ENCODE measurements at places on chromosomes 13 and 19.

DNA sequence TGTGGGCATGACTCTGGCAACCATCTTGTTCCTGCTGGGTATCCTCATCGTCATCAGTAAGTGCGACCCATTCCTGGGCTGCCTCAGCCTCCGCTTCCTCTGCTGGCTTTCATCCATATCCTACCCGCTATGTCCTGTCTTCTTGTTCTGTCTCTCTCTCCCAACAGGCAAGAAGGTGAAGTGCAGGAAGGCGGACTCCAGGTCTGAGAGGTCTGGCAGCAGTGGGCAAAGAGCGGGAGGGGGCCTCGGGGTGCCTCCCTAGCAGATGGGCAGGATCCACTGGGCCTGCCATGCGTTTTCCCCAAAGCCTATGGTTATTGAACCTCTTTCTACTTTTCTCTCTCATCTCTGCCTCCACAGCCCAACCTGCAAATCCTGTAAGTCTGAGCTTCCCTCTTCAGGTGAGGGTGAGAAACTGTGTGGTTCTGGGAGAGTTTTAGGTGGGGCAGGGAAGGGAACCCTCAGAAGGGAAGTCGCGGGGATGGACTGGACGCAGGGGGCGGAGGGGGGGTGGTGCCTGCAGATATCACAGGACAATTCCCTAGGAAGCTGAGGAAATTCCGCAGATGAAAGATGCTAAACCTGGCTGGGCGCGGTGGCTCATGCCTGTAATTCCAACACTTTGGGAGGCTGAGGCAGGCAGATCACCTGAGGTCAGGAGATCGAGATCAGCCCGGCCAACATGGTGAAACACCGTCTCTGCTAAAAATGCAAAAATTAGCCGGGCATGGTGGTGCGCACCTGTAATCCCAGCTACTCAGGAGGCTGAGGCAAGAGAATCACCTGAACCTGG, 3.1 kb upstream of the FXYD5 start:
- no peak for DNase-seq

DNA sequence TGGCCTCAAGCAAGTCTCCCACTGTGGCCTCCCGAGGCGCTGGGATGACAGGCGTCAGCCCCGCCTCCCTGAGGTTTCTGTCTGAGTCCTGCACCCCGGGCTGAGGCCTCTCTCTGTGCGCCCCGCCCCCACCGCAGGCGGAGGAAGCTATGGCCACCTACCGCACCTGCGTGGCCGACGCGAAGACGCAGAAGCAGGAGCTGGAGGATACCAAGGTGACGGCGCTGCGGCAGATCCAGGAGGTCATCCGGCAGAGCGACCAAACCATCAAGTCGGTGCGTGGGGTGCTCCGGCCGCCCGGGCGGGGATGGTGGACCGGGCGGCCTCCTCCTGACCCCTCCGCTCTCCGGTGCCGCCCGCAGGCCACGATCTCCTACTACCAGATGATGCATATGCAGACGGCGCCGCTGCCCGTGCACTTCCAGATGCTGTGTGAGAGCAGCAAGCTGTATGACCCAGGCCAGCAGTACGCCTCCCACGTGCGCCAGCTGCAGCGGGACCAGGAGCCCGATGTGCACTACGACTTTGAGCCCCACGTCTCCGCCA, 12.7 kb downstream of the ARHGAP45 start:
- peak; percentile 45 for DNase-seq

DNA sequence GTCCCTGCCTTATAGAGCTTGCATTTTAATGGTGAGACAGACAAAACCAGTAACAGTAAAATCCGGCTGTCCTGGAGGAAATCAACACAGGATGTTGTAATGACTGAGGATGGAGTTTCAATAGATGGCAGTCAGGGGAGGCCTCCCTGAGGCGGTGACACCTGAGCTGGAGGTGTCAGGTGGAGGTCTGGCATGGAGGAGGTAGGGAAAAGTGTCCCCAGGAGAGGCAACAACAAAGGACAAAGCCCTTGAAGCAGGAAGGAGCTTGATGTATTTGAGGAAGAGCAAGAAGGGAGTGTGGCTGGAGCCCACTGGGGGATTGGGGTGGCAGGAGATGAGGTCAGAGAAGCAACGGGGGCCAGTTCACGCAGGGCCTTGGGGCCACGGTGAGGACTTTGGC, 7.8 kb downstream of the GRIN2D start:
- no peak for DNase-seq

- peak; percentile 35 for DNase-seq
Measured at GRCh38 chr19:19591133-19591825, 27.2 kb downstream of the PBX4 start.

DNA sequence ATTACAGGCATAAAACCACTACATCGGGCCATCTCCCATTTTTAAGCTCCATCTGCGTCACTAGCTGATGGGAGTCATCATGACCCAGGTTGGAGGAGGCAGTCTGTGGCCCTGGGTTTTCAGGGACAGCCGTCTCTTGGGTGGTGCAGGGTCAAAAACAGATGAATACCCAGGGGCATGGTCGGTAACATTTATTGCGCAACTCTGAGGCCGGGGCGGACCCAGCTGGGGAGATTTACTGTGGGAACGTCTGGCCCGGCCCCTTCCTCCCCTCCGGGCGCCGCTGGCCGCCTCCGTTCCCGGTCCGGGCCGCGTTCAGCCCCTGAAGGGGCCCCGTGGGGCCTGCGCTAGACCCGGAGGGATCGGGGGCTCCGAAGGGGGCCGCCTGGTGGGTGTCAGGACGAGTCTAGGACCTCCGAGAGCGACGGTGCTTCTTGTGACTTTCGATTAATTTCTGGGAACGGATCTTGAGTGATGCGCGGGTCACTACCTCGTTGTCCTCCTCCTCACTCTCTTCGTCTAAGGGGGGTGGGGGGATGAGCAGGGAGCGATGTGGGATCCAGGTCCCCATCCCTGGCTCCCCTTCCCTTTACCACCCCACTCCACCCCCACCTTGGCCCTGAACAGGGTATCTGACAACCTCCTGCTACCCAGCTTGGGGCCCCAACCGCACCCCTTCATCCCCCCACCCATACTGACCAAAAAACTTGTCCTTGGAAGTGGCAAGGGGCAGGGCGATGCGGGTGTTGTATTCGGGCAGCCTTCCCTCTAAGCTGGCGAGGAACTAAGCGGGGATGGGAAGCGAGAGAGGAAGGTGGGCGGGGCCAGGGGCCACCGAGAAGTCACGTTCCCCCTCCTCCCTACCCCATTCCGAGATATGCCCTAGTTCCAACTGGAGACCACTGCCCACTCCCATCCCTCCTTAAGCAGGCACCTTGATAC, 1.6 kb upstream of the RGL3 start:
- DNase-seq, result no peak

- no peak for DNase-seq
Measured at GRCh38 chr13:72384879-72385278, 342.6 kb downstream of the MZT1 start.

DNA sequence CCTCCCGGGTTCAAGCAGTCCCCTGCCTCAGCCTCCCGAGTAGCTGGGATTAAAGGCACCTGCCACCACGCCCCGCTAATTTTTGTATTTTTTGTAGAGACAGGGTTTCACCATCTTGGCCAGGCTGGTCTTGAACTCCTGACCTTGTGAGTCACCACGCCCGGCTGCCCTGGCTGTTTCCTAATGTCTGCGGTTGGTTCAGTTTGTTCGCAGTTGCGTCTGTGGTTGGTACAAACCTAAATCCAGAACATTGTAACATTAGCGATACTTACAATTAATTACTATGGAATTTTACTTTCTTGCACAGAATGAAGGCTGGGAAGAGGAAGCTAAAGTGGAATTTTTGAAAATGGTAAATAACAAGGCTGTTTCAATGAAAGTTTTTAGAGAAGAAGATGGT, 38.1 kb downstream of the RNF17 start:
- no peak for DNase-seq

DNA sequence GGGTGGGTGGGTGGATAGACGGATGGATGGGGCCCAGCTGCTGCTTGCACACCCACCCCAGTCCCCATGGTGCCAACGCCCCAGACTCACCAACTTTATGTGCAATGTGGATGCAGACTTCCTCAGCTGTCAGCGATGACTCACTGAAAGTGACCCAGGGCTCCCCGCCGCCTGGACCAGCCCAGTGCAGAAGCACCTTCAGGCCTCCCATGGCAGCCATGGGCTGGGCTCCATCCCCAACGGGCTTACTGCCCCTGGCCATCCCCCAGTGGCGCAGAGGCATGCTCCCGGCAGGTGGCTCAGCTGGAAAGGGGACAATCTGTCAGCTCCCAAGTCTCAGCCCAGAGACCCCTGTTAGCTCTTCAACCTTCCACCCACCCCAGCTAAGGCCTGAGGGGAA, 2.2 kb downstream of the TYK2 start:
- DNase-seq, result no peak

GRCh38 chr19:29535984-29536508, 10.3 kb downstream of the VSTM2B start:
- no peak for DNase-seq

GRCh38 chr13:112980434-112980833, 11.4 kb downstream of the MCF2L start:
- no peak for DNase-seq

DNA sequence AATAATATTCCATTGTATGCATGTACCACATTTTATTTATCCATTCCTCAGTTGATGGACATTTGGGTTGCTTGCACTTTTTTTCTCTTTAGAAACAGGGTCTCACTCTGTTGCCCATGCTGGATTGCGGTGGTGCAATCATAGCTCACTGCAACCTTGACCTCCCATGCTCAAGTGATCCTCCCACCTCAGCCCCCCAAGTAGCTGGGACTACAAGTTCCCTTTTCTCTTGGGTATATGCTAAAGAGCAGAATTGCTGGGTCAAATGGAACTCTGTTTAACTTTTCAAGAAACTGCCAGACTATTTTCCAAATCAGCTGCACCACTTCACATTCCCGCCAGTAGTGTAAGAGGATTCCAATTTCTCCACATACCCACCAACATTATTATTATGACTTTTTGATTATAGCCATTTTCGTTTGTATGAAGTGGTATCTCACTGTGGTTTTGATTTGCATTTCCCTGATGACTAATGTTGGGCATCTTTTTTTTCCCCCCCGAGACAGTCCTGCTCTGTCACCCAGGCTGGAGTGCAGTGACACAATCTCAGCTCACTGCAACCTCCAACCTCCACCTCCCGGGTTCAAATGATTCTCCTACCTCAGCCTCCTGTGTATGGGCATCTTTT, 7.6 kb upstream of the IPO5 start:
- no peak for DNase-seq

GRCh38 chr13:91132786-91133185, 214.7 kb upstream of the MIR17HG start:
- DNase-seq, result no peak

- DNase-seq, result no peak
Measured at GRCh38 chr19:33504058-33504444, 17.5 kb downstream of the PEPD start.

- peak; percentile 82 for DNase-seq
Measured at GRCh38 chr19:33819880-33820781, 23.5 kb downstream of the KCTD15 start.

- no peak for DNase-seq
Measured at GRCh38 chr13:41259875-41260501, 3.4 kb downstream of the MTRF1 start.

DNA sequence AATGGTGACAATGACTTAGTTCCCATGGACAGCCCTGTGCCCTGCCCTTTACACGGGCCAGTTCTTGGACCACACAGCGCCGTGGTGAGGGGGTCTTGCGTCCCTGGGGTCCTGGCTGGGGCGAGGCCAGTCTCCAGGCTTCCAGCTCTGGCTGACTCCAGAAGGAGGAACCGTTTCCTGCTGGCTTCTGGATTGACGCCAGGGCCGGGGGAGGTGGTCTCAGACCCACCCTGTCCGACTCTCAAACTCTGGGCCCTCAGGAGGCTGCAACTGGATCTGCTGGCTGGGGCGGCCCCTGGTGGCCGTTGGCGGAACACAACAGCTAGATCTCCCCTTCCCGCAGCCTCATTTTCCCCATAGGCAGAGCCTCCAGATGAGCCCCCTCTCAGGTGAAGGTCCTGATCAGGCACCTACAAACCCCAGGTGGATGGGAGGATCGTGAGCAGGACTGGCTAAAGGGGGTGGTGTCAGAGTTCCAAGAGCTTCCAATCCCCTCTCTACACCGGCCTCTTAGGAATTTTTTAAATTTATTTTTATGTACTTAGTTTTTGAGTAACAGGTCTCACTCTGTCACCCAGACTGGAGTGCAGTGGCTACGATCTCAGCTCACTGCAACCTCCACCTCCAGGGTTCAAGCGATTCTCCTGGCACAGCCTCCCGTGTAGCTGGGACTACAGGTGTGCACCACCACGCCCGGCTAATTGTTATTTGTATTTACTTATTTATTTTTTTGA, 8.0 kb downstream of the CCDC194 start:
- DNase-seq, result peak; percentile 68

GRCh38 chr13:75938811-75939560, 302.9 kb downstream of the LMO7 start:
- no peak for DNase-seq

DNA sequence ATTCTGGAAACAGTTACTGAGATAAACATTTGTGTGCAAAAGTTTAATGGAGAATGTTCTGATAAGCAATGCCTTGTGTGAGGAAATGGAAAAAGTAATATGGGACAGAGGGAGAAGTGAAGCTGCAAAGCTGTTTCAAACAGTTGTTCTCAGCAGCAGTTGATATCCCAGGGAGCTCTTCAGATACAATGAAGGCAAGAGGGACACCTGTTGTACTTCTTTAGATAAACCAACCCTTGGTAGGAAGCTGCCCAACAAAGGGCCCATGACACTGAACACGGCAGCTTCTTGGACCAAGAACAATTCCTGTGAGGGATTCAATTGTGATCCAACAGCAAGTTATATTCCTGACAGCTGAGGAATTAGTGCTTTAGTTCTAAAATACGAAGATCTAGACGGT, 894.3 kb upstream of the PCDH20 start:
- no peak for DNase-seq
